ENCODE measurements at places on chromosomes 2 and 18.

DNA sequence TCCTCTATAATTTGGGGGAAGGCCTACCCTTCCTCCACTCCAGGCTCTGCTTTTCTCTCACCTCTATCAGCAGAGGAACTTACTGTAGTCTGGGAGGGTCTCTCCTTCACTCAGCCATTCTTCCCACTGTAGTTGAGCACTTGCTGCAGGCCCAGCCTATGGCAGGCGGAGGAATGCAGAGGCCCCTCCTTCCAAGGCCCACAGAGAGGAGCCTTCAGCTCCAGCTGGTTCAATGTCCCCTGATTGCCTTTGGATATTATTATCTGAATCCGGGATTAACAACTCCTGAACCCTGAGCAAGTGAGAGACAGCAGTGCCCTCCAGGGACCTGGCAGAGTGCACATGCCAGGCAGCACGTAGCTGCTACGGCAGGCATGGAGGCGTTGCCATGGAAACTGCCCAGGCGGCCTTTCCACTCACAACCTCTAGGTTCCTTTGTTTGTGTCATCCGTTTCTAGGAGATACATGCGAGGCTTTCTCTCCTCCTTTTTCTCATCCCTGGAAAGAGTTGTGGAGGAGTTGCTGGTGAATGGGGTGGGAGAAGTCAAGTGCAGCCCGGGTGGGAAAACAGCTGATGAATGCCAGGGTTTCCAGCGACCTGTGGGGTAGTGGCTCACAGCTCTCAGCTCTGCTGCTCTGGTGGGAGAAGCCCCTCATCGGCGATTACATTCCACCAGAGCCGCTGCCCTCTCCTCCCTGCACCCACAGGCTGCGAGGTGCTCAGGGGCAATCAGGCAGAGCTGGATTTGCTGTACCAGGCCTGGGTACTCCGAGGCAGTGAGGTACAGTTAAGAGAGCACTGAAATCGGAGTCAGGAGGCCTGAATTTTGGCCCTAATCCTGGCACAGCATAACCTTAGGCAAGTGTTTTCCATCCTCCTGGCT lies 55.3 kb upstream of the HK2 start:
- peak; percentile 56 for DNase-seq

DNA sequence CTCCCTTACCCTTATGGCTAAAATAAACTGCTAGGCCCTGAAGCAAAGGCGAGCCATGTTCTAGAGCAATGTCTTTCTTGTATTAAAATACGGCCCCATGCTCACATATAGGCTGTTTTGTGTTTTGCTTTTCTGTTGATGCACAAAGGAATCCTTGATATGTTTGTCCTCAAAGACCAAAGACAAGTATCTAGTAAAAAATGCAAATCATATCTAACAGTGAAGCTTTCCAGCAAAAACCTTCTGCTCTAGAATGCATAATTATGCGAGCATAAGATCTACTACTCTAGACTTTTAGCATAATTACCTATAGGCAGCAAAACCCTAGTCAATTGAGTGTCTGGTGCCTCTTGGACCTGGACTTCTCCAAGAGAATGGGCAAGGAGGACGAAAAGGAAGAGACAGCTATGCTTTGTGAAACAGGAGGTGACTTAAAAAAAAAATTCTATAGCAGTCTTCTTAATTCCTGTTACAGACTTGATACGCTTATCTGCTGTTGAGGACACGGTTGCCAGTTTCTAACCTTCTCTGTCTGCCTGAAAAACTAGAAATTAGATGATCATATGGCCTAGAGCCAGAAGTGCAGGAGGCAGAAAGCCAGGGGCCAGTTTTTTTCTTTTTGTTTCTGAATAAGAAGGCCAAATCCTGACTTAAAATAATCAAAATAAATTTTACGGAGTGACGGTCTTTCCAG lies 1.5 kb upstream of the AMMECR1L start:
- no peak for DNase-seq

GRCh38 chr18:79395761-79396404 lies at the start of gene NFATC1:
TSS of gene NFATC1 (plus strand) at chr18:79395930. CDS start at chr18:79396225, 295 bp downstream.
- peak; percentile 27 for DNase-seq

- no peak for DNase-seq
These were observed 289.2 kb downstream of the NDUFA10 start for GRCh38 chr2:239735829-239736357.

DNA sequence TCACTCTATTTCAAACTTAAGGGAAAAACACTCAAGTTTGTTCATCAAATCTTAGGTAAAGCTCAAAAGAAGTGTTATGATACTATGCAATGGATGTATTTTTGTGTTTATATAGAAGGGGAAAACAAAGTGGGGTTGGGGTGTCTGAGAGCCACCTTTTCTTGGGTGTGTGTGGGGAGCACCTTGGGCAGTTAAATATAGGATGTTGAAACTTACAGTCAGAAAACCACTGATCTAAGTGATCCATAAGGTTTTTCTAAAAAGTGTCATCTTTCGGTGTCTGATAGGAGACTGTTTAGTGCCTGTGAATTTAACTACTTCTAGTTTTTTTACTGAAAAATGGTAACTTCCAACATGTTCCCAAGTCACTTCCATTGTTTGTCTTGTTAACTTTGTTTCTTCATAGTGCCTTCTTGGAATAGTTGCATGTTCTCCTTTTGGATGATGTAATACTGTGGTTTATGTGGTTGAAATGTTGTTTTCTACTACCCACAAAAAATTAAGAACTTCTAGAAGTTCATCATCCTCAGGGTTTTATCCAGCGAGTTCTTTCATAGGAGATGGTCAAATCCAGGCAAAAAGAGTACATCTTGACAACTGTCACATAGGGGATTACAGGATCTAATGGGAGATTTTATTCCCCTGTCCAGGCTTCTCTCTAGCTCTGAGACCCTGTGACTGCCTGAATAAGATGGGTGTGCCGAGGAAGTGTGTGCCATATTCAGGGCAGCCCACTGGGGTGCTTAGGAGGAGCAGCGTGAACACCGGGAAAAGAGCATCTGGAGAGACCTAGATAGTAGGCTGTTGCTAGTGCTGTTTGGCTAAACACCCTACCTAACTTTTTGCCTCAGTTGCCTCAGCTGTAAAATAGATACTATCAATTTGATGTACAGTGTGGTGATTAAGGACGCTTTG lies 46.2 kb downstream of the CAB39 start:
- no peak for DNase-seq

DNA sequence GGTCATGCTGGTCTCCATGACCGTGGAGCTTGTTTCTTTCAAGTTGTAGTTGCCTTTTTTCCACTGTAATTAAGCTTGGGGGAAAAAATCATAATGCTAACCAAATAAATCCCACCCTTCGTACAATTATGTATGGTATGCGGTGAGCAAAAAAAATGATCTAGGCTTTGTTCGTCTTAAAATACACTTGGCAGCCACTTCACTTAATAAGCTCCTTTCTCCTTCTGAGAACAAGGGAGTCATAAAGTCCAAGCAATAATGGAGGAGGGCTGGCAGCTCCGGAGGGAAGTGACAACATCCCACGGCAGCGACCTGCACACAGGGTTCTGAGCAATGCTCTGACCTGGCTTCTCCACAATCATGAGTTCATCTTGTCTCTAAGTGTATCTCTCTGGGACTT lies 91.2 kb upstream of the KLHL29 start:
- DNase-seq = no peak

DNA sequence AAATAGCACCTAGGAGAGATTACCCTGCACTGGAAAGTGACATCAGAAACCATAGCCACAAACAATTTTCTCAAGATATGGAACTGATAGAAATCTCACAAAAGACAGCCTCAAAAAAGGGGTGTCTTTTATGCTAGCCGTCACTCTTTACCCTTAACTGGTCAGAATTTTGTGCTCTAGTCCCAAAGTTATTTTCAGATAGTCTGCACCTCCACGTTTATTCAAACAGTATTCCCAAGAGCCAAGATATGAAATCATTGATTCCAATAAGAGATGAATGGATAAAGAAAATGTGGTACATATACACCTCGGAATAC lies 23.5 kb upstream of the PMAIP1 start:
- DNase-seq = no peak

DNA sequence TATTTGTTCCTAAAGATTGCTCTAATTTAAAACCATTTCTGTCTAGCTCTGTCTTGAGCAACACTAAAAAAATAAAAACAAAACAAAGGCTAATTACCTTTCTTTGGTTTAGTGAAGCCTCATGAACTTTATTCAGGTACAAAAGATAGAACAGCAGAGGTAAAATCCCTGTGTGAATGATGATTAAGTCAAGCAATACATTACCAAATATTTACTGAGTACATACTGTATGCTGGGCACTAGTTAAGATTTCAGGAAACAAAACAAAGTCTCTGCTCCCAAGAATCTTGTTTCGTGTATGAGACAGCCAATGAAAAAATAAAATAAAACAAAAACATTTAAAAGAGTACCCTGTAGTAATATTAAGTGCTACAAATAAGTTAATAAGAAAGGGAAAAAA lies 257.5 kb downstream of the RND3 start:
- no peak for DNase-seq

GRCh38 chr18:11199477-11199876 lies 50.1 kb upstream of the PIEZO2 start:
- DNase-seq = no peak

DNA sequence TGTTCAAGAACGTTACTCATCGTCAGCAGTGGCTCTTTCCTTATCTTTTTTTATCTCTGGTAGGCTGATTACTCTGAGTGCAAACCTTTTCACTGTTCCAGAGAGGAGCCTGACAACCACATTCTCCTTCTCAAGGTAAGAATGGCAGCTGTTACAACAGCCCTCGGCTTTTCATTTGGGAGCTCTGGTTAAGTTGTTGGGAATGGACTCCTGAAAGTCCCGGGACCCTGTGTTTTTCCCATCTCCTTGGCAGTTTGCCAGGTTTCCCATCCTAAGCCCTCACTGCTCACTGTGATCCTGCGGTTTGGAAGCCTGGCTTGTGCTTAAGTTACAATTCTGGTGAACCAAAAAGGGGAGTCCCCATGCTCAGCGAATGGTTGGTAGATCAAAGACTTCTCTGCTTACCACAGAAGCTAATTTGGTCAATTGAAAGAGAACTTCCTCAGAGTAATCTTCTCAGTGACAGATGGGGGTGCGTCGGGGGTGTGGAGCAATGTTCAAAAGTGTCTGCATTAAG lies 122.3 kb downstream of the LYPD6B start:
- DNase-seq = no peak

DNA sequence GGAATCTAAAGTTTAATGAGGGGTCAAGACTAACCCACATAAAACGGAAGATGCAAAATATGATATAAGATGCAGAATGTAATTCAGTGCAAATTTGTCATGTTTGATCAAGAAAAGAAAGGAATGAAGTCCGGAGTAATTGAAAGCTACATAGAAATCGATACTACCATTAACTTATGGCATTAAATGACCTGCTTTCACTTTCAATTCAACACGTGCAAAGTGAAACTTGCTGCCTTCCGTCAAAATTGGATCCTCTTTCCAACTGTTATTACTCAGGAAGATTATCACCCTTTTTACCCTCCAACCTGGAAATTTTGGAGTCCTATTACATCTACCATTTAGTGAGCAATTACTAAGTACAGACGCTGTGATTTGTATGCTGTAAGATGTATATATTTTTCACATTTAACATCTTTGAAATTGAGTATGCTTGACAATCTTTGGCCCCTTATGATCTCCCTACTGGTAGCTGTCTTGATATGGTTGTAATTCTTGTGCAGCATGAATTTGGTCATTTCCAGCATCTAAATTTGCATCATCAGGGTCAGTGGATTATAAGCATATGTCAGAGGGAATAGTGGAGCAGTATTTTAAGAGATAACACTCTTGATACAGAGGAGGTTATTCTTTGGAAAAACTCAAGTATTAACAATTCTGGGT lies 18.6 kb downstream of the UNC80 start:
- no peak for DNase-seq

- DNase-seq = no peak
These were observed 623.8 kb downstream of the ADCYAP1 start for GRCh38 chr18:1528447-1528846.

DNA sequence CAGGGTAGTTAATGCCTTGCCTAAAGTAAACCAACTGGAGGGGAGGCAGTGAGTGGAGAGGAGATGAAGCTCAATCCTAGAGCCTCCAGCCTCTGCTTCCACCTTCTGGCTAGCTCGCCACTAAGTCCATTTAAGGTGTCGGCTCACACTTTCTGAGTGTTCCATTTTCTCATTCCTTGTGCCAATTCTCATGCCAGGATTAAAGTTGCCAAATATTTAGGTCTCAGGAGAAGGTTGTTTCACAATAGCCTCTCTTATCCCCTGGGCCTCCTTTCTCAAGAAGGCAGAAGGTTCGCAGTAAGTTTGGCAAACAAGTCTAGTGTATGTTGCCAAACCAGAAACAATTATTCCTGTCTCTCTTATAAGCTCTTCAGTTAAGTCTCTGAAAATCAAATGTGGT lies 57.2 kb downstream of the TACR1 start:
- no peak for DNase-seq

GRCh38 chr18:30679285-30679930 lies 363.1 kb downstream of the DSC3 start:
- DNase-seq = no peak

GRCh38 chr2:96107708-96108065 lies 8.7 kb downstream of the ADRA2B start:
- DNase-seq = no peak

DNA sequence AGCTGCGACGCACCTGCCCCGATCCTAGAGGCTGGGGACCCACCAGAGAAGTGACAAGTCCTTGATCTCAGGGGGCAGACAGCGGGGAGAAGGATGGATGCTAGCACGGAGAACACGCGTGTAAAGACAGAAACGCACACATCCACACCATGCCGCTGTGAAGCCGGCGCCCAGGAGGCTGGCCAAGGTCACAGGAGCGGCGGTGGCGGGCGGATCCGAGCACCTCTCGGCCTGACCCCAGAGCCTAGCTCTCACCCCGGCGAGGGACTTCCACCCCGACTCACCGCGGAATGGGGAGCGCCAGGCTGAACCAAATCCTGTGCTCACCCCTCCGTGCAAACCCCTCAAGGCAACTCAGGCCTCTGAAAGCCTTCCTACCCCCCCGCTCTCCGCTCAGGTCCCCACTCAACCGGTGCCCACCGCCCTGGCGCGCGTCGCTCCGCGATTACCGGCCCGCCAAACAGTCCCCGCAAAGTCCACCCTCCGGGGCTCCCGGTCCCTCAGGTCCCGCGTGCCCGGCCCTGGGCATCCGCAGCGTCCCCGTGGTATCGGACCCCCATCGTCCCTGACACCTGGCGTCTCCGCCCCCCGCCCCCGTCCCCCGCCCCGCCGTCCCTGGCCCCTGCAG lies 460 bp upstream of the LRRFIP1 start:
- no peak for DNase-seq

DNA sequence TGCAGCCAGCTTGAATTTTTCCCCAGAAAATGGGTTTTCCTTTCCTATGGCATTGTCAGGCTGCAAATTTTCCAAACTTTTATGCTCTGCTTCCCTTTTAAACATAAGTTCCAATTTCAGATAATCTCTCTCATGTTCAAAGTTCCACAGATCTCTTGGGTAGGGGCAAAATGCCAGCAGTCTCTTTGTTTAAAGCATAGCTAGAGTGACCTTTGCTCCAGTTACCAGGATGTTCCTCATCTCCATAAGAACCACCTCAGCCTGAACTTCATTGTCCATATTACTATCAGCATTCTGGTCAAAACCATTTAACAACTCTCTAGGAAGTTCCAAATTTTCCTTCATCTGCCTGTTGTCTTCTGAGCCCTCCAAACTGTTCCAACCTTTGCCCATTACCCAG lies 68.3 kb downstream of the SGPP2 start:
- no peak for DNase-seq

GRCh38 chr2:119550346-119550745 lies 6.1 kb downstream of the CFAP221 start:
- no peak for DNase-seq

- peak; percentile 27 for DNase-seq
These were observed 776 bp upstream of the SPEG start for GRCh38 chr2:219433666-219434467.

GRCh38 chr2:70380621-70381020 lies 78.8 kb upstream of the FAM136A start:
- no peak for DNase-seq

- DNase-seq = no peak
These were observed 31.2 kb upstream of the TBR1 start for GRCh38 chr2:161384864-161385263.
